Naive thymus-derived CD4-positive, alpha-beta T cell (primary cell): ENCODE measurements at places on chromosomes 1 and 21. TPM values are rescaled to one million over a fixed set of nuclear protein-coding genes. Genes with fewer than 3 reads are reported as not detected.

Gene KLHDC8A
- not detected for polyA plus RNA-seq

Gene RGS18
- polyA plus RNA-seq: 0.08 TPM

Gene CHRNB2
- not detected for polyA plus RNA-seq

Gene PLOD1
- polyA plus RNA-seq: 2.7 TPM

Gene FAM3B
- polyA plus RNA-seq: not detected

DNA sequence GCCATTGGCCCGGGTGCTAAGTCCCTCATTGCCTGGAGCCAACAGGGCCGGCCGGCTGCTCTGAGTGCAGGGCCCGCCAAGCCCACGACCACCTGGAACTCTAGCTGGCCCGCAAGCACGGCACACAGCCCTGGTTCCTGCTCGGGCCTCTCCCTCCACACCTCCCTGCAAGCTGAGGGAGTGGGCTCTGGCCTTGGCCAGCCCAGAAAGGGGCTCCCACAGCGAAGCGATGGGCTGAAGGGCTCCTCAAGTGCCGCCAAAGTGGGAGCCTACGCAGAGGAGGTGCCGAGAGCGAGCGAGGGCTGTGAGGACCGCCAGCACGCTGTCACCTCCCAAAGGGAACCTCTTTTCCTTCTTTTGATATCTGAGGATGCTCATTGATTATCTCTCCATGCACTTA is 283.4 kb downstream of the PRDM2 start:
- no peak overlapping the region for H3K27ac ChIP-seq
- no peak overlapping the region for H3K4me3 ChIP-seq
- no peaks in the 10 kb centered on the region for H3K27me3 ChIP-seq
- DNase-seq: no peak

DNA sequence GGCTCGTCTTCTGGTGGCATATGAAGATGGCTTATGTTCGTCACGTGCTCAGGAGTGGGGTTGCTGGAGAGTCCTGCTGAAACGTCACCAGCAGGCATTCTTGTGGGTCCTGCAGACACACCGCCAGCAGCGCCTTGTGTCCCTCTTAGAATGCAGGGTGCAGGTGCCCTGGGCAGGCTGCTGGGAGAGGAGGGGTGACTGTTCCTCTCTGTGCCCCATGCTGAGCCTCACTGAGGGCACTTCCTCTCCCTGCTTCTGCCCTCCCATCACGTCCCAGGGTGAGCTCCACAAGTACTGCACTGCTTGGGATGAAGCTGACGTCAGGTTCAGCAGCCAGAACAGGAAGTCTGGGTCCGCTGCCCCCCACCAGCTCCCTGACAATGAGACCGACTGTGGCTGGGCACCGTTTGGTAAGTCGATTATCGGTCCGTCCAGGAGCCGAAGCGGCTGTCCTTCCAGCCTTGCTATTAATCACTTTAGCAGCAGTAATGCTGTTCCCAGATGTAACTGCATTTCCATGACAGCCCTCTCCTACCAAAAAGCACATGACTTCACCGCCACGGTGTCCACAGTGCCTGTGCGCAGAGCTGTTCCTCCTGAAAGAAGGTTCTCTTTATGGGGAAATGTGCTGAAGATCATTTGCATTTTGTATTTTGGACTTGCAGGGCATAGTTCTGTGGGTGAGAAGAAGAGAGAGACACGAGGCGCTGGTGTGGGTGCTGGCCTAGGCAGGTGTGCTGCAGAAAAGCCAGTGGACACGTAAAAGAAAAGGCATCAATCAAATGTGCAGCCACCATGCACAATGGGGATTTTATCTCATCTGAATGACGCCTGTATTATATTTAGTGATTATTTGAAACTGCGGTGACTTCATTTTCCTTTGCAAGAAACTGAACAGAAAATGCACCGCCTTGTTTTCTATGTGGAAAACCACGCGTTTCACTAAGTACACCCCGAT is 21.0 kb downstream of the SLC37A1 start:
- H3K4me3 ChIP-seq: no peak overlapping the region
- H3K36me3 ChIP-seq: peaks cover 23% of the 10 kb centered on the region
- peaks cover 5% of the 10 kb centered on the region for H3K4me1 ChIP-seq
- DNase-seq: no peak
- H3K27ac ChIP-seq: no peak overlapping the region
- H3K27me3 ChIP-seq: no peaks in the 10 kb centered on the region

Gene RBM8A
- polyA plus RNA-seq: 152 TPM

GRCh38 chr1:230066031-230066430 is 1.0 kb upstream of the GALNT2 start:
- no peak for DNase-seq
- no peaks in the 10 kb centered on the region for H3K4me1 ChIP-seq
- H3K36me3 ChIP-seq: no peaks in the 10 kb centered on the region
- H3K27ac ChIP-seq: peak overlapping the region; percentile 82
- H3K4me3 ChIP-seq: peak overlapping the region; percentile 49

GRCh38 chr1:55039342-55040082 is at the start of gene PCSK9:
Gene PCSK9, plus strand, starts transcription at chr1:55039548. Its CDS starts 290 bp downstream, at chr1:55039838.
- no peaks in the 10 kb centered on the region for H3K36me3 ChIP-seq
- no peak for DNase-seq
- H3K4me3 ChIP-seq: no peak within 1 kb of the TSS
- H3K4me1 ChIP-seq: no peaks in the 10 kb centered on the region
- no peak within 1 kb of the TSS for H3K27ac ChIP-seq

DNA sequence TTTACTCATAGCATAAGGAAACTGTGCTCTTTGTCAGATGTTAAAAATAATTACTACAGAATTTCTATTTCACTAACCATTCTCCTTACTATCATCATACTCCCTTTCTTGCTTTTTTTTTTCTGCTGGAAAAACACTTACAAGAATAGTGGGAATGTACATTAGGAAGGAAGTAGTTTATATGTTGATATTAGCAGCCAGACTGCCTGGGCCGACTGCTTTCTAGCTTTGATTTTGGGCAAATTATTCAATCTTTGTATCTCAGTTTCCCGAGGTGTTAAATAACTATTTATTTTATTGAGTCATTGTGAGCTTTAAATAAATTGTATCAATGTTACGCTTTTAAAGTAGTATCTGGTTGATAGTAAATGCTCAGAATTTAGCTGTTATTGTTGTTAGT is 122.4 kb downstream of the USP25 start:
- DNase-seq: no peak
- no peaks in the 10 kb centered on the region for H3K4me1 ChIP-seq
- no peaks in the 10 kb centered on the region for H3K36me3 ChIP-seq
- no peak overlapping the region for H3K27ac ChIP-seq
- H3K27me3 ChIP-seq: no peaks in the 10 kb centered on the region
- no peak overlapping the region for H3K4me3 ChIP-seq

GRCh38 chr1:207333009-207333600 is 11.6 kb downstream of the CD55 start:
- no peaks in the 10 kb centered on the region for H3K36me3 ChIP-seq
- no peaks in the 10 kb centered on the region for H3K27me3 ChIP-seq
- no peak overlapping the region for H3K4me3 ChIP-seq
- no peak overlapping the region for H3K27ac ChIP-seq

- no peak for DNase-seq
- no peak overlapping the region for H3K4me3 ChIP-seq
- no peaks in the 10 kb centered on the region for H3K27me3 ChIP-seq
- H3K27ac ChIP-seq: no peak overlapping the region
- peaks cover 14% of the 10 kb centered on the region for H3K36me3 ChIP-seq
Observed at GRCh38 chr1:202578565-202578964, 131.7 kb downstream of the SYT2 start.

- no peaks in the 10 kb centered on the region for H3K27me3 ChIP-seq
- H3K4me1 ChIP-seq: no peaks in the 10 kb centered on the region
- no peak overlapping the region for H3K27ac ChIP-seq
- H3K36me3 ChIP-seq: no peaks in the 10 kb centered on the region
- no peak overlapping the region for H3K4me3 ChIP-seq
Observed at GRCh38 chr1:162335126-162335525, 41.5 kb downstream of the SPATA46 start.

GRCh38 chr1:6950001-6950765 is 164.9 kb downstream of the CAMTA1 start:
- no peak overlapping the region for H3K4me3 ChIP-seq
- no peak overlapping the region for H3K27ac ChIP-seq
- H3K27me3 ChIP-seq: no peaks in the 10 kb centered on the region

Gene CNR2
- 0.17 TPM for polyA plus RNA-seq

Gene PDZK1IP1
- not detected for polyA plus RNA-seq

DNA sequence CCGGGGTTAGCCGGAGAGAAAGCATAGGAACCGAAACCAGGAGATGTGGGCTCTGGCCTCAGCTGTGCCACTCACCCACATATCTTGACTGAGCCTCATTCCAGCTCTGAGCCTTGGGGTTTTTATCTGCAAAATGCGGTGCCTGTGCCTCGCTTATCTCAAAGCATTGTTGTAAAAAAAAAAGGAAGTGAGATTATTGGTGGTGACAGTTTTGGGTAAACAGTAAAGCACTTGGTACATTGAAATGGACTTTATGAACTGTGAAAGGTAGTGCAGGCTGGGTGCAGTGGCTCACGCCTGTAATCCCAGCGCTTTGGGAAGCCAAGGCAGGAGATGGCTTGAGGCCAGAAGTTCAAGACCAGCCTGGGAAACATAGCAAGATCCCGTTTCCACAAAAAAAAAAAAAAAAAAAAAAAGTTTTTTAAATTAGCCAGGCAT is 3.8 kb downstream of the PTAFR start:
- peaks cover 36% of the 10 kb centered on the region for H3K4me1 ChIP-seq
- H3K36me3 ChIP-seq: no peaks in the 10 kb centered on the region
- H3K27ac ChIP-seq: no peak overlapping the region
- no peak for DNase-seq
- H3K4me3 ChIP-seq: no peak overlapping the region

DNA sequence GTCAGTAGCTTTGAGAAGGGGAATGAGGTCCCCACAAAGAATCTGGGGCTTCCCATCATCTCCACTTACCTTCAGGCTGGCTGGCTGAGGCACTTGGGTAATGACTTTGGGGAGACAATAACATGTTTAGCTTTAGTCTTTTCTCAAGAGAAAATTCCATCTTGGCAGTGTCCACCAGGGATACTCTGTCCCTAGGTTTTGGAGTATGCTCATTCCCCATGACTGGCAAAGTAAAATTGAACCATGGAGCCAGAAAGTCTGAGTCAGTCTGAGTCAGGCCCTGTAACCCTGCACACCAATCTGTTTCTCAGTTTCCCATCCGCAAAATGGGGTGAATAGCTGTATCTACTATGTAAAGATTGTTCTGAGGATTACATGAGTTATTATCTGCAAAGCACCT is 28.2 kb downstream of the RUNX1 start:
- no peak overlapping the region for H3K4me3 ChIP-seq
- peaks cover 72% of the 10 kb centered on the region for H3K4me1 ChIP-seq
- DNase-seq: no peak

DNA sequence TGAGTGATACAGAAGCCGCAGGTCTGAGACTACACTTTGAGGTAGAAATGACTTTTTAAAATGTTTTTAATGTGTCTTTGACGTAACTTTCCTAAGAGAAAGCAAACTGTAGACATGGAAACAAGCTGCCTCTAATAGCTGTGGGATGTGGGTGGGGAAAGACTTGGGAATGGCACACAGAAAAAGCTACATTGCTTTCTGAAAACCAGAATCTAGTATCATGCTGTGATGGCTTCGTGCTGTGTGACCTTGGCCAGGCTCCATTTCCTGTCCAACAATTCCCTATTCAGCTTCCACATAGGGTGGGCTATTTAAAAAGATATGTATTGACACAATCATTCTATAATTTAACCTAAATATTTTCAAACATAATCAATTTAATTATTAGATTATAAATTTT is 909.1 kb downstream of the NCAM2 start:
- no peaks in the 10 kb centered on the region for H3K27me3 ChIP-seq
- no peaks in the 10 kb centered on the region for H3K36me3 ChIP-seq
- H3K27ac ChIP-seq: no peak overlapping the region
- H3K4me3 ChIP-seq: no peak overlapping the region
- no peaks in the 10 kb centered on the region for H3K4me1 ChIP-seq
- DNase-seq: no peak

Gene PRR9
- not detected for polyA plus RNA-seq

DNA sequence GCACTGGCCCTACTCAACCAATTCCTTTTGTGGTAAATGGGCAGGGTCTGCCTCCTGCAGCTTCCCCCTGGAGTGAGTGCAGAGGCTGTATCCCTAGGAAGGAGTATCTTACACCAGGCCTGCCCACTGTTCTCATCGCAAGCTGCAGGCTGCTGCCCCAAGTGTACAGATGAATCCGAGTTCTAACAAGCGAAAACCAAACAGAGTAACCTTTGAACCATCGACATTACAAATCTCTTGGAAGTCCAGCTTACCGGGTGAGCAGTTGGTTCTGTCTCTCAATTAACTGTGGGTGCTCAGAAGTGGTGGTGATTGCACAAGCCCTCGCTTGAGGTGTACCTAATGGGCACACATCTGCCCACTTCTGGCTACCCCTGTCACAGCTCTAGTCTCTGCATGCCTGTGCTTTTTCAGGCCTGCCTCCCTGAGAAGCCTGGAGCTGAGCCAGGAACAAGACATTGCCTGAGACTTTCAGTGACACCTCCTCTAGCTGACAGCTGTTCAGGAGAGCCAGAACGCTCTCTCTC is 22.7 kb downstream of the INAVA start:
- no peak overlapping the region for H3K27ac ChIP-seq
- no peaks in the 10 kb centered on the region for H3K4me1 ChIP-seq
- DNase-seq: no peak
- H3K4me3 ChIP-seq: no peak overlapping the region
- H3K27me3 ChIP-seq: no peaks in the 10 kb centered on the region

GRCh38 chr1:165828669-165829329 is 1.4 kb downstream of the UCK2 start:
- H3K4me3 ChIP-seq: peak overlapping the region; percentile 77
- peak; percentile 11 for DNase-seq
- peaks cover 12% of the 10 kb centered on the region for H3K4me1 ChIP-seq
- H3K36me3 ChIP-seq: no peaks in the 10 kb centered on the region
- no peak overlapping the region for H3K27ac ChIP-seq
- H3K27me3 ChIP-seq: no peaks in the 10 kb centered on the region
